ENCODE measurements at places on chromosomes 16 and 17.
A peak's percentile ranks its signal among the peaks of the same experiment; 100 is the strongest.

- DNase-seq, result peak; percentile 74
These were observed 18.4 kb downstream of the LDHD start for GRCh38 chr16:75097941-75098901.

GRCh38 chr17:59425085-59425931 lies 93.9 kb downstream of the YPEL2 start:
- DNase-seq, result no peak

- DNase-seq, result no peak
These were observed 198.5 kb downstream of the CYLD start for GRCh38 chr16:50940275-50940854.

GRCh38 chr17:54259476-54259875 lies 436.7 kb downstream of the KIF2B start:
- DNase-seq, result no peak

GRCh38 chr16:47025641-47026040 lies 52.2 kb upstream of the DNAJA2 start:
- DNase-seq, result no peak

- no peak for DNase-seq
These were observed 35.0 kb upstream of the MED13 start for GRCh38 chr17:62100055-62100454.

- DNase-seq, result no peak
These were observed 1.3 kb upstream of the MPG start for GRCh38 chr16:76535-77272.

DNA sequence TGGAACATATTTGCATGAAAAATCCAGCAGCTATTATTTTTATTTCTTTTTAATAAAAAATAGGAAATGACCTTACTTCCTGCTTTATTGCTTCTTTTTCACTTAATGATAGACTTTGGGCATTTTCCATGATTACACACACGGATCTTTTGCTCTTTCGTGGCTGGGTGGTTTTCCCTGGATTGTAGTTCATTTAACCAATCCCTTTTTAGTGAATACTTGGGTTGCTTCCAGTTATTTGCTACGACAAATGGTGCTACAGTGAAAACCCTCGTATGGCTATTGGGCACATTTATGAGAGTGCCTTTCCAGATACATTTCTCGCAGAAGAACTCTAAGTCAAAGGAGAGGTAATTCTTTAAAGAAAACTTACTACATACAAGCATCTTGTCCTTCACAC lies 38.6 kb downstream of the FOXL1 start:
- no peak for DNase-seq

- no peak for DNase-seq
These were observed 12.3 kb upstream of the CARMIL2 start for GRCh38 chr16:67632415-67633172.

Measured in CD4-positive, alpha-beta T cell (primary cell).